Large intestine (tissue), 12 donors: ENCODE measurements at places on chromosomes 11 and 22. TPM values are rescaled to one million over a fixed set of nuclear protein-coding genes. Genes with fewer than 3 reads are reported as not detected.

The SLC5A1 gene
- polyA plus RNA-seq = 166 TPM

GRCh38 chr11:66866511-66866986 lies 9.7 kb downstream of the LRFN4 start:
- H3K27me3 ChIP-seq = no peaks in the 10 kb centered on the region
- no peak for DNase-seq
- H3K4me3 ChIP-seq = no peak overlapping the region
- no peak overlapping the region for H3K27ac ChIP-seq
- peaks cover 13% of the 10 kb centered on the region for H3K36me3 ChIP-seq

GRCh38 chr11:34226210-34226609 lies 120.8 kb downstream of the NAT10 start:
- H3K27ac ChIP-seq = no peak overlapping the region
- peak; percentile 56 for DNase-seq
- no peaks in the 10 kb centered on the region for H3K36me3 ChIP-seq
- peaks cover 20% of the 10 kb centered on the region for H3K4me1 ChIP-seq
- H3K4me3 ChIP-seq = no peak overlapping the region

DNA sequence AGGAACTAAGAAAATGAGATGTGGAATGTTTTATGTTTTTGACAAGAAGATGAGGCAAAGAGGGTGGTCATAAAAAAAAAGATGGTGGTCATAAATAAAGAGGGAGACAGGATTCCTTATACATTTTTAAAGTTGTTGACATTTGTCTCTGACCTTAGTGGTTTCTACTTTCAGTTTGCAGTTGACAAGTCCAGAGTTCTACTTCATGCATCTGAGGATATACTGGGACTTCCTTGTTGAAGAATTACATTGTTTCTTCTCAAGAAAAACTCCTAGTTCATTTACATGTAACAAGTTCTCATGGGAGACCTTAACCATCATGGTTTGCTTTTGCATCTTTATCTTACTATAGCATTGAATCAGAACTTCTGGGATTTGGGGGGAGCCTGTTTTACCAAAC lies 1.2 kb downstream of the OR6X1 start:
- no peaks in the 10 kb centered on the region for H3K4me1 ChIP-seq
- no peaks in the 10 kb centered on the region for H3K36me3 ChIP-seq
